Urinary bladder (tissue), 4 donors: ENCODE measurements at places on chromosomes 5 and 9. TPM values are rescaled to one million over a fixed set of nuclear protein-coding genes. Genes with fewer than 3 reads are reported as not detected.

TPPP gene
- total RNA-seq, result 4.1 TPM

GRCh38 chr9:16429671-16430070 lies 440.8 kb downstream of the BNC2 start:
- DNase-seq, result no peak

CMBL gene
- total RNA-seq, result 17.2 TPM

GRCh38 chr5:72246954-72247442 lies 73.0 kb downstream of the MRPS27 start:
- DNase-seq, result no peak

IFNA21 gene
- total RNA-seq, result not detected

CCDC192 gene
- not detected for total RNA-seq

MLLT3 gene
- 39.4 TPM for total RNA-seq

DNA sequence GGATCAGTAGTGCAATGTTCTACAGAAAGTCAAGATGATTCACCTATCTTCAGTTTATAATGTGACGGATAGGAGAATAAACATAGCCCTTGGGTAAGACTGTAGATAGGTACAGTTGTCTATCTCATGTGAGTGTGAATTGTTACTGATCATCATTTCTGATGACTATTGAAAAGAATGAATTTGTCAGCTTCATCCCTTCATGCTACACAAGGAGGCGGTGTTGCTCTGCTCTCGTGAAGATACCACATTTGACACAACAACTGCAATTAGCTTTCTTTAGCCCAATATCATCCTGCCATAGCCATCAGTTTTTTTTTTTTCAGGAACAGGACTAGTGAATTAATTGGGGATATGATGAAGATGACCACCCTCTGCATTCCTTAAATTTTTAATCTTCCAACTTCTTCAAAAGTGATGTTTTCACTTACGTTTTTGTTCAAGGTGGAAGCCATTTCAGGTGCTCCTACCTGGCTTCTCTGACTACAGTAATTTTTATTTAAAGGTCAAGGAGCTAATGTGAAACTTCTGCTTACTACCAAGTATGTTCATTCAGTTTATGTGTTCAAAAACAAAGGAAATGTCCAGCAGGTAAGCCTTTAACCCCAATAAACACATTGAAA lies 152.9 kb upstream of the MOCS2 start:
- no peak for DNase-seq

GRCh38 chr5:161846746-161847145 lies 1.2 kb upstream of the GABRA1 start:
- no peak for DNase-seq

FOXD4L4 gene
- total RNA-seq, result not detected

GRCh38 chr5:9789777-9790176 lies 159.6 kb upstream of the TAS2R1 start:
- DNase-seq, result no peak

DNA sequence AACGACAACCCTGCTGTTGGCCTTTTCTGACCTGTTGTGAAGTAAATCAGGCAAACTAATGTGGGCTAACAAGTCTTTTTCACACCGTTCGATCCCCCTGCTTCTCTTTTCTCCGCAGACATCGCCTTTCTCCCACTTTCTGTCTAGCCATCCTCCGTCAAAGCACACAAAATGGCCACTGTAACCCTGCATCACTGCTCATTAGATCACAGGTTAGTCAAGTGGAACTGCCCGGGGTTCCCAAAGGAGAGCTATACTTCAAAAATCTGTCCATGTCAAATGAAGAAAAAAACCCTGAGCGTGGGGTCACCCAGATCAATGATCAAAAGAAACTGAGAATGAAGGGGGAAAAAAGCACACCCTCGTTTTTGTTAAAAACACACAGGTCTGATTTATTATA lies 212.1 kb downstream of the ARL15 start:
- no peak for DNase-seq

GRCh38 chr5:125331987-125332598 lies 585.7 kb upstream of the ZNF608 start:
- DNase-seq, result no peak

DNA sequence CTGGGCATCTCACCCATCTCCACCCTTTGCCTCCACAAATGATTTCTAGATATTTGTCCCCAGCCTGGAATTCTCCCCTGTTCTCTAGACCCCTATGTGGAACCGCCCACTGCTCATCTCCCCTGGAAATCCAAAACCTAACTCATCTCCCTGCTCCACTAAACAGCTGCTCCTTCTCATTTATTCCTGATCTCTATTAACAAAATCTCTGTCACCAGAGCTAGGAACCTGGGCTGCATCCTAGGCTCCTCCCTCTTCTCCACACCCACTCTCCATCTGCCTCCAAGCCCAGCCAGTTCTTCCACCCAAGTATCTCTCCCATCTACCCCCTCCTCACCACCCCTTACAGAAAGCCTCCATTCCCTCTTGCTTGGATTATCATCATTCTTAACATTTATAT lies 24.0 kb upstream of the SYNPO start:
- no peak for DNase-seq

- no peak for DNase-seq
Measured at GRCh38 chr9:8963885-8964284, 1164.3 kb upstream of the DMAC1 start.

DNA sequence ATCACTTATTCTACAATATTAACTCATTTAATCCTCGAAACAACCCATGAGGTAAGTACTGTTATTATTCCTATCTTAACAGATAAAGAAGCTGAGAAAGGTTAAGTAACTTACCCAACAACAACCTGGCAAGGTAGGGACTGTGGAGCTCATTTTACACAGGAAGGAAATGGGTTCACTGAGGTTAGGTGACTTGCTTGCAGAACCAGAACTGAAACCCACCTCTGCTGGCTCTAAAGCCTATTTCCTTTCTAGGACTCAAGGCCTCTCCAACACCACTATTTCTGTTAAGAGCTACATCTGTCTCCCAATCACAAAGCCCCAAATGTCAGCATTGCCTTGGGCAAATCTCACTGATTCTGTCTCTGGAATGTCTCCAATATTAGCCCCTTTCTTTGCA lies 38.9 kb upstream of the IFNK start:
- no peak for DNase-seq

DNA sequence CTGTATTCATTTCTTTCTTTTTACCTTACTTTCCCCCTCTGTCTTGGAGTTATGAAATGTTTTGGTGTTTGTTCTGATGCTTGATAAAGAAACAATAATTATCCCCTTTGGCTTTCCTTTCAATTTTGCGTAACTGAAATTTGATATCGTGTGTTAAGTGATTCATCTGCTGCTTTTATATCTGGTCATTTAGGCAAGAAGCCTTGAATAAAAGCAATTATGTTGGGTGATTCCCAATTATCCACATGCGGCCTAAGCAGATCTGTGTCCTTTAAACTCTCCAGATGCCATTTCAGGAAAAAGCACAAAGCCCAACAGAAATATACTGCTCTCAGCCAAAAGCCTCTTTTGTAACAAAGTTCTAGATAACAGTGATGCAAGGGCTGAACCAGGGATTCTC lies 92.8 kb downstream of the TAF11L14 start:
- no peak for DNase-seq

NTRK2 gene
- 56.7 TPM for total RNA-seq

DNA sequence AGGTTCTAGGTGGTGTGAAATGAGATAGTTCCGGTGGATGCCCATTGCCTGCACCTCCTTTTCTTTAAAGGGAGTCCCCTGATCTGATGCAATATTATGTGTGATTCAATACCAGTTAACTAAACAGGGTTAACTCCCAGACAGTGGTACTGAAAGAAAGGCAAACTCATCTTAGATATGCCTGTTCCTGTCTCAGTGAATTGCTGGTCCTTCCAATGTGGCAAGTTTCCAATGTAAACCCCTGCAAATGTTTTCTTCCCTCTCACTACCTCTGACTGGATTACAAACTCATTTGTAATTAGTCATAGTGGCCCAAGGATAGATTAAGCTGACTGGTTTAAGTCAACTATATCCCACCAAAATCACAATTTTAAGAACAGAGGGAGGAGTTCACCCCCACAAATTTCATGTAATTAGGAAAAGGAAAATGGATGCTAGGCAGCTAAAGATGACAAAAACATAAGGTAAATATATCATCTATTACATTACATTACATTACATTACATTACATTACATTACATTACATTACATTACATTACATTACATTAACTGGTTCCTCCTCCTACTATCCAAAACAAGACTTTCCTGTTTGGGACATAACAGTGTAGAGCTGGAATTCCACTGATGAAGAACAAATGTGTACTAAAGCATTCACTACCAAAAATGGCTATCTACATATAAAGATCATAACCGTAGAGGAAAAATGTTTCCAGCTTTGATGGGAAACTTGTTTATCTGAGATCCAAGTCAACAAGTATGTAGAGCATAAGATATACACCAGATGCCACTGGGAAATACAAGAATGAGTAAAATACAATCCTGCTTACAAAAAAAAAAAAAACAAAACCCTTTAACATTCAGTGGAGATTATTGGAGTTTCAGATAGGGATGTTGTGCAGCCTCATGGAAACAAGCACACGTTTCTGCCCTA lies 121.5 kb upstream of the SNX2 start:
- no peak for DNase-seq

GRCh38 chr5:139852696-139853095 lies 57.1 kb downstream of the PSD2 start:
- DNase-seq, result no peak

MYMK gene
- total RNA-seq, result 1.2 TPM

GRCh38 chr5:156498226-156498980 lies 171.4 kb downstream of the SGCD start:
- no peak for DNase-seq

GABRP gene
- total RNA-seq, result 2.0 TPM

SHOC1 gene
- not detected for total RNA-seq

GRCh38 chr9:78437296-78437695 lies 140.4 kb downstream of the PSAT1 start:
- no peak for DNase-seq

CDH6 gene
- 18.9 TPM for total RNA-seq

FGF10 gene
- 21.2 TPM for total RNA-seq

DNA sequence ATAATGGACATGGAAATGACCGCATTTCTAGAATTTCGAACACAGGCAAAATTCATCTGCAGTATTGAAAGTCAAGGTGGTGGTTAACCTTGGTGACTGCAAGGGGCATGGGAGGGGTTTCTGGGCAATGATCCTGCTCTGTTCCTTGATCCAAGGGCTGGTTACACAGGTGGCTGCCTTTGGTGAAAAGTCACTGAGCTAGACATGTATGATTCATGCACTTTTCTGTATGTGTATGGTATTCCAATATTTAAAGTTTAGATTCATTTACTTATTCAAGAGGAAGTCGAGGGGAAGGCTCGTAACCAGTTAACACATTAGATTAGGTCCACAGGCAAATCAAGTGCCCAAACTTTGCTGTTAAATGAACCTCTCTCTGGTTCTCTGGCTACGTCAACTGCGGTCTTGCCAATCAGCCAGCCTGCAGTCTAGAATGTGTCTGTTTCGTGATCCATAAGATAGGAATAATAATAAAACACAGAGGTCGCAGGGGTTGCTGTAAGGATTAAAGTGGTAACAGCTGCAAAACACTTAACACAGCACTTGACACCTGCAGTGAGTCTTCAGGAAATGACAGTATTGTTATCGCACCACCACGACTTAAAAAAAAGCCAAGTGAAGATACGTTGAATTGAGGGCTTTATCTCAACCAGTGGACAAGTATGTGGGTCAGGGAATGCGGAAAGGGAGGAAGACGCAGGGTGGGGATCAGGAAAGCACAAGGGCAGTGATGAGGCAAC lies 92.5 kb downstream of the TLE1 start:
- no peak for DNase-seq

FREM1 gene
- 53.2 TPM for total RNA-seq

DNA sequence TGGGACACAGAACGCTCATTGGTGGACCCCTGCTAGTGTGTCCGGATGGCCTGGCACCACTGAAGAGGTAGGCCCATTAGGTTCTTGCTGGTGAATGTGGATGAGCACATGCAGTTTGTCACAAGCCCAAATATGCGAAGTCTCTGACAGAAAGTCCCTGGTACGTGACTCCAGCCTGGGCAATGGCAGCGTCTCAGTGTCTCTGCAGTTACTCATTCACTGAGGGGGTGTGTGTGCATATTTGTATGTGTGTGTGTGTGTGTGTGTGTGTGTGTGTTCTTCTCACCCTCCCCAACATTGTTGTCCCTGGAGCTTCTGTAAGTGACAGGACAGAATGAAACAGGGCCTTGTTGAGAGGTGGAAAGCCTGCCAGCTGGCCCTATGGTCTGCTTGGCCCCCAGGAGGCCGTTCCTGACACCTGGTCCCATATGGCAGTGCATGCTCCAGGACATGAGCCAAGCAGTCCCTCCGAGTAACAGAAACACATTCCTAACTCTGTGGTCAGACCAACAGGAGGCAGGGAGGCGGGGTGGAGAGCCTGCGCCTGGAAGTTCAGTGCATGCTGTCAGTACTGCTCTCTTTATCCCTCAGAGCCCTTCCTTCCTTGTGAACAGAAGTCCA lies 169.9 kb downstream of the SLC28A3 start:
- DNase-seq, result no peak

LCN10 gene
- total RNA-seq, result not detected

GCNT1 gene
- 9.1 TPM for total RNA-seq
